PC-3 (cell line): ENCODE measurements at places on chromosomes 4 and X. TPM values are rescaled to one million over a fixed set of nuclear protein-coding genes. Genes with fewer than 3 reads are reported as not detected.

VCX3A gene
- total RNA-seq = not detected in 2 replicates

DNA sequence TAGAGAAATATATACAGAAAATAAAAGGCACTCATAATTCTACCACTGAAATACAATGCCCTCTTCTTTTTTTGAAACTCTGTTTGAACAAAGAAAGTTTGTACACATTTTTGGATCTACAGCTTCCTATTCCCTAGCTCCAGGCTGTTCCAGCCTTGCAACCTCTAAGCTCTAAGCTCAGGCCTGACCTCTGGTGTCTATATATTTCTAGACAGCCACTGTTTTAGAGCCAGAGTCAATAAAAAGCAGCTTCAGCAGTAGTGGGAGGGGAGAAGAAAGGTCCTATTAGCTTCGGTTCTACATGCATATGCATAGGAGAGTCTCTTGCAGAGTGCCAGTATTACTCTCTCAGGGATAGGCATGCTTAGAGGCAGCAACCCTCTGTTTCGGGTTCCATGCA lies 39.7 kb downstream of the CLDN2 start:
- H3K4me3 ChIP-seq = no peak overlapping the region
- peaks cover 11% of the 10 kb centered on the region for H3K36me3 ChIP-seq
- peaks cover 16% of the 10 kb centered on the region for H3K4me1 ChIP-seq
- no peaks in the 10 kb centered on the region for H3K27me3 ChIP-seq
- DNase-seq = peak; percentile 64
- H3K27ac ChIP-seq = no peak overlapping the region

EXOSC9 gene
- 19.0 and 23.4 TPM in 2 replicates for total RNA-seq

- no peak for DNase-seq
- H3K27ac ChIP-seq = no peak overlapping the region
- no peaks in the 10 kb centered on the region for H3K36me3 ChIP-seq
- H3K27me3 ChIP-seq = no peaks in the 10 kb centered on the region
- H3K4me3 ChIP-seq = no peak overlapping the region
- H3K4me1 ChIP-seq = peaks cover 21% of the 10 kb centered on the region
Observed at GRCh38 chrX:17038681-17039161, 92.3 kb downstream of the REPS2 start.

DNA sequence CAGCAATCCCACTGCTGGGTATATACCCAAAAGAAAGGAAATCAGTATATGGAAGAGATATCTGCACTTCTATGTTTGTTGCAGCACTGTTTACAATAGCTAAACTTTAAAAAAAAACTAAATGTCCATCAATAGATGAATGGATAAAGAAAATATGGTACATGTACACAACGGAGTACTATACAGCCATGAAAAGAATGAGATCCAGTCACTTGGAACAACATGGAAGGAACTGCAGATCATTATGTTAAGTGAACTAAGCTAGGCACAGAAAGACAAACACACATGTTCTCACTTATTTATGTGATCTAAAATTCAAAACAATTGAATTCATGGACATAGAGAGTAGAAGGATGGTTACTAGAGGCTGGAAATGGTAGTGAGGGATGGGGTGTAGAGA lies 400.7 kb downstream of the ZNF674 start:
- H3K4me3 ChIP-seq = no peak overlapping the region
- no peaks in the 10 kb centered on the region for H3K36me3 ChIP-seq
- H3K4me1 ChIP-seq = no peaks in the 10 kb centered on the region
- no peak for DNase-seq
- no peak overlapping the region for H3K27ac ChIP-seq

DNA sequence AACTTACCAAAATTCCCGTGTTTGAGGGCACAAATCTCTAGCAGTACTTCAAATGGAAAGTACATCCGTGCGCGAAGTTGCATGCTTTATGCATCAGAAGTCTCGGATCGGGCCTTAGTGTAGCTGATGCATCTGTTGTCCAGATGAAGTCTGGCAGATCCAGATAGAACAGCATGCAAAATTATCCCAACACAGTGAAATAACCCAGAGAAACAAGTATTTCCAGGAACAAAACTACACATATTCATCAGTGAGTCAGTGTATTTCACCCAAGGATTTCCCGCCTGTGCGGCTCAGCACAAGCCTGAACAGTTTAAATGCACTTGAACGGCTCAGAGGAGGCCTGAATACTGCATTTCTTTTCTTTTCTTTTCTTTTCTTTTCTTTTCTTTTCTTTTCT lies 27.4 kb upstream of the CLDN24 start:
- no peaks in the 10 kb centered on the region for H3K36me3 ChIP-seq
- H3K27me3 ChIP-seq = no peaks in the 10 kb centered on the region
- H3K27ac ChIP-seq = peak overlapping the region; percentile 29
- peaks cover 14% of the 10 kb centered on the region for H3K4me1 ChIP-seq
- peak; percentile 58 for DNase-seq

SCRG1 gene
- not detected in 2 replicates for total RNA-seq

- H3K27me3 ChIP-seq = no peaks in the 10 kb centered on the region
- H3K4me1 ChIP-seq = peaks cover 22% of the 10 kb centered on the region
- no peaks in the 10 kb centered on the region for H3K36me3 ChIP-seq
Observed at GRCh38 chr4:83890231-83890630, 354.3 kb downstream of the GPAT3 start.

GRCh38 chr4:160563552-160564282 lies 1460.8 kb downstream of the RAPGEF2 start:
- no peaks in the 10 kb centered on the region for H3K36me3 ChIP-seq
- no peak overlapping the region for H3K27ac ChIP-seq
- no peaks in the 10 kb centered on the region for H3K27me3 ChIP-seq
- H3K4me1 ChIP-seq = no peaks in the 10 kb centered on the region
- H3K4me3 ChIP-seq = no peak overlapping the region

- no peak overlapping the region for H3K27ac ChIP-seq
- DNase-seq = no peak
- no peaks in the 10 kb centered on the region for H3K27me3 ChIP-seq
Observed at GRCh38 chrX:348461-349117, 30.0 kb upstream of the GTPBP6 start.
